Natural killer cell treated with Interleukin-12 subunit alpha and Interleukin-12 subunit beta and Interleukin-15 and Interleukin-18, amount 100 ng/mL, for 72 hours (primary cell): ENCODE measurements at places on chromosomes 1 and 21.
A peak's percentile ranks its signal among the peaks of the same experiment; 100 is the strongest.

DNA sequence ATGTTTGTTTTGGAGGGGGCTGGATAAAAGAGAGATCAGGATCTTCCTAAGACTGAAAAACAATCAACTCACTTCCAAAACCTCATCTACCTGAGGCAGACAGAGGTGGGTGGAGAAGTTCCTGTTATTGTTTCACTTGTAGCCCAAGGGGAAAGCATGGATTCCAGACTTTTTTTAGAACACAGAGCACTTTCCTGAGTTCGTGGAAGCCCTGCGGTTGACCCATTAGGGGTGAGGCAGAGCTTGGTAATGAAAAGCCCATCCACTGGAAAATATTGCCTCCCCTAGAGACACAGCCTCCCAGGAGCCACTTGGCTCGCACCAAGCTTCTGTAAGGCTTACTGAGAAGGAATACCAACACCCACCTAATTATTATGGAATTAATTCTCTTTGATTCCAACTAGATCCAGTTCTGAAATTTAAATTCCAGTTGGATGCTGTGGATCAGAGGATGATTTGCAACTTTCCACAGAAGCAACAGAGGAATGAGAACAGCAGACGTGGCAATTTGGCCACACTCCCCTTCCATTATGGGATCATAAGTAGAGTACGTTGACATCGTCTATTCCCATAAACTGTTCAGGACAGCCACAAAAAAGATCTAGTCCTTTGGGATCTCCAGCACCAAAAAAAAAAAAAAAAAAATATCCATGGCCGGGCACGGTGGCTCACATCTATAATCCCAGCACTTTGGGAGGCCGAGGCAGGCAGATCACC, 4.1 kb upstream of the PEF1 start:
- DNase-seq, result no peak
- H3K27ac ChIP-seq, result no peak overlapping the region
- peaks cover 28% of the 10 kb centered on the region for H3K4me1 ChIP-seq
- H3K27me3 ChIP-seq, result no peaks in the 10 kb centered on the region
- no peak overlapping the region for H3K4me3 ChIP-seq

GRCh38 chr1:52534928-52535764, 17.7 kb downstream of the TUT4 start:
- no peak overlapping the region for H3K4me3 ChIP-seq
- H3K4me1 ChIP-seq, result peaks cover 26% of the 10 kb centered on the region
- H3K36me3 ChIP-seq, result peaks cover 4% of the 10 kb centered on the region
- no peaks in the 10 kb centered on the region for H3K27me3 ChIP-seq
- H3K27ac ChIP-seq, result no peak overlapping the region
- no peak for DNase-seq

DNA sequence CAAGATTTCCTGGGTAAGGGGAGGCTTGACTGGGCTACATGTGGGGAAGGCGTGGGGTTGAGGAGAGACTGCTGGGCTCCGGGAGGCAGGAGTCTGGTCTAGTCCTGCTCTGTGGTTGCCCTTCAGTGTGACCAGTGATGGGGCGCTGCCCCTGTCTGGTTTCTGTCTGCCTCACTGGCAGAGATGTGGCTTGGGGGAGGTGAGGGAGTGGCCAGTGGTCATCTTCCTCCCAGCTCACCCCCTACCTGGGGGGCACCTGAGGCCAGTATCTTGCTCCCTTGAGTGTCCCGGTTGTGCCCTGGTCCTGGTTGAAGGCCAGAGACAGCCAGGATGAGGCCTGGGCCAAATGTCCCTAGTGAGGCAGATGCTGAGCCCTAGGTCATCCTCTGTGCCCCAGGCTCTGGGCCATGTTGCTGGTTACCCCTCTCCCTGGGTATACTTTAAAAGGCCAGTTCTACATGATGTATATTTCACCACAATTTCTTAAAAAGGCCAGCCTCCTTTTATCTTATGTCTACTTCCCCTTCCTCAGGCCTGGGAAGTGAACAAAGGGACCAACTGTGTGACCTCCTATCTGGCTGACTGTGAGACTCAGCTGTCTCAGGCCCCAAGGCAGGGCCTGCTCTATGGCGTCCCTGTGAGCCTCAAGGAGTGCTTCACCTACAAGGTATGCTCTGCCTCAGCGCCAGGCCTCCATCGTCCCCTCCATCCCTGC, 10.5 kb downstream of the FAAH start:
- H3K27me3 ChIP-seq, result no peaks in the 10 kb centered on the region
- no peak for DNase-seq
- H3K27ac ChIP-seq, result no peak overlapping the region
- peaks cover 8% of the 10 kb centered on the region for H3K4me1 ChIP-seq
- H3K4me3 ChIP-seq, result no peak overlapping the region

GRCh38 chr1:182684116-182684828, at the start of gene RGS8:
TSS of gene RGS8 (minus strand) at chr1:182684587. CDS start at chr1:182669649, 14,938 bp downstream.
- no peaks in the 10 kb centered on the region for H3K36me3 ChIP-seq
- H3K4me1 ChIP-seq, result peaks cover 24% of the 10 kb centered on the region
- DNase-seq, result no peak
- no peak within 1 kb of the TSS for H3K27ac ChIP-seq
- peaks cover 33% of the 10 kb centered on the region for H3K27me3 ChIP-seq
- H3K4me3 ChIP-seq, result no peak within 1 kb of the TSS

- no peak overlapping the region for H3K4me3 ChIP-seq
- DNase-seq, result no peak
- H3K27ac ChIP-seq, result no peak overlapping the region
- H3K4me1 ChIP-seq, result no peaks in the 10 kb centered on the region
- no peaks in the 10 kb centered on the region for H3K36me3 ChIP-seq
- peaks cover 22% of the 10 kb centered on the region for H3K27me3 ChIP-seq
Observed at GRCh38 chr1:55582084-55582483, 366.9 kb upstream of the USP24 start.

GRCh38 chr21:46392921-46393320, 65.8 kb upstream of the DIP2A start:
- H3K36me3 ChIP-seq, result no peaks in the 10 kb centered on the region
- DNase-seq, result no peak
- peak overlapping the region; percentile 51 for H3K27ac ChIP-seq
- no peaks in the 10 kb centered on the region for H3K27me3 ChIP-seq

DNA sequence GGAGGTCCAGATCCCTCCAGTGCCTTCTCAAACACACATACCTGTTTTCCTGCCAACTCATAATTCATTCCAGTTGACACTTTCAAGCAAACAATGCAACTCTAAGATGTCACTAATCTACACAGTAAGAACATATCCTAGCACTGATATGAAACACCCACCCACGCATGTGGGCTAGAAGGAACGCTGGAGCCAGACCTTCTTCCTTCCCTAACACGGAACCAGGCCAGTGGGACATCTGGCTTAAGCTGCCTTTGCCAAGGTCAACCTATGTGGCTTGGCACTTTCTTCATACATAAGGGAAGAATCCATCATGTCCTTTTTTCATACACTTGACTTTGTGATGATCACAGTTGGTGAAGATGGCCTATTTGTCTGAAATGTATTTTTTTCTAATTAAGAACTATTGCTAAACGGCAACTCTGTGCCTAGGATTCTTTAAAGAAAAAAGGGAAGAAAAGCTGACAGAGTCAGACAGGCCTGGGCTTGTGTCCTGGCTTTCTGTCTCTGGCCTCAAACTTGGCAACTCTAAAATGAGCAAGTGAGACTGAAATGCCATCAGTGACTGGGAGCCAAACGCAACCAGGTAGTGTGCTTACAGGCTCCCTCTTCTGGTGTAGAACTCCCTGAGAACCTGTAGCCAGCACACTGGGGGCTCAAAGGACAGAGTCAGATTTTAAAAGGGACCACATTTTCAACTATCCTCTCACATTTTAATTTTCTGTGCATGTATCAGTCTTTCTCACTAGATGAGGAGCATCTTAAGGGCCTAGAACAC, 92.6 kb upstream of the BEND5 start:
- no peak overlapping the region for H3K27ac ChIP-seq
- no peaks in the 10 kb centered on the region for H3K36me3 ChIP-seq
- no peak overlapping the region for H3K4me3 ChIP-seq
- H3K4me1 ChIP-seq, result no peaks in the 10 kb centered on the region

GRCh38 chr1:109573785-109574184, 25.4 kb downstream of the GNAI3 start:
- peaks cover 3% of the 10 kb centered on the region for H3K36me3 ChIP-seq
- H3K27ac ChIP-seq, result no peak overlapping the region
- DNase-seq, result no peak
- H3K4me3 ChIP-seq, result no peak overlapping the region
- H3K4me1 ChIP-seq, result peaks cover 14% of the 10 kb centered on the region

- H3K36me3 ChIP-seq, result no peaks in the 10 kb centered on the region
- H3K27me3 ChIP-seq, result peaks cover 37% of the 10 kb centered on the region
- no peak overlapping the region for H3K27ac ChIP-seq
Observed at GRCh38 chr1:179586107-179586823, 5.4 kb upstream of the TDRD5 start.

DNA sequence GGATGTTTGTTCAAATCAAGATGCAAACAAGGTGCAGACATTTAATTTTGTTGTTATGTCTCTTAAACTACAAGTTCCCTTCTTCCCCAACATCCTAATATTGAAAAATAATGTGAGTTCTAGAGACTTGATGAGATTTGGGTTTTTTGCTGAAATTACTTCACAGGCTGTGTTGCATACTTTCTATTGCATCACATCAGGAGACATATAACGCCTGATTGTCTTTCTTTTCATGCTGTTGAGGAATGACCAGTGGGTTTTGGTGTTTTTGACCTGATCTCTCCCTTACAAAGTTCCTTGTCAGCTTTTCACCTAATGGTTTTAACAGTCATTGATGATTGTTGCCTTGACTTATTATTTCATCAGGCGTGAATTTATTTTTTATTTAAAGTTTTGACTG, 83.4 kb downstream of the UROD start:
- no peak for DNase-seq
- H3K4me3 ChIP-seq, result no peak overlapping the region
- H3K4me1 ChIP-seq, result no peaks in the 10 kb centered on the region
- H3K27me3 ChIP-seq, result peaks cover 15% of the 10 kb centered on the region

DNA sequence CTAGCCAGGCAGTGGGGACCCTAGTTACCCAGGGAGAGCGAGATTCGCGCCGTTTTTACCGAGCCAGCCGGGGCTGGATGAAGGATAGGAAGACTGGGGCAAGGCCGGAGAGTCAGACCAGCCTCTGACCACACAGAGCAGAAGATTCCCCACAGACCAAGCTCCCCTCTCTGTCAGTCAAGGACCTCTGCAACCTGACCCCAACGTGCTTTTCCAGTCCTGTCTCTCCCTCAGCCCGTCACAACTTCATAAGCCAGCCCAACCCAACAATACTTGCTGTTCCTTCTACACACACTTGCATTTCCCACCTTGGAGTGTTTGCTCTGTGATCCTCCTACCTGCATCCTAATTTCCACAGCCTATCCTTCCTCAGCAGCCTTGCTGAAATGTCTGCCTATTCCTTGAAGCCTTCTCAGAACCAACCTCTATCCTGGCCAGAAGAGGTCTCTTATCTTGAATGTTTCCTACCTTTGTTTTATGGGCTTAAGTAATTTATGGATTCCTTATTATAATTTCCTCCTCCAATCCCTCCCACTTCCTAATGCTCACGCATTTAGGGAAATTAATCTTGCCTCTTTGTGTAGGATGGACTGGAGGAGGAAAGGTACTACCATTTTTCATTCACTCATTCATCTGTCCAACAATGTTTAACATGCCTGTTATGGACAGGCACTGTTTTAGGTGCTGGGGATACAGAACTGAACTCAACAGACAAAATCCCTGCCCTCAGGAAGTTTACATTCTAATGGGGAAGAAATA, at the start of gene GSTM3:
GSTM3 (minus strand) TSS at position 424 of the 759 bp plus-strand sequence. CDS start 751 bp downstream, outside the sequence.
- H3K4me1 ChIP-seq, result peaks cover 8% of the 10 kb centered on the region
- no peak for DNase-seq
- no peaks in the 10 kb centered on the region for H3K36me3 ChIP-seq
- H3K27ac ChIP-seq, result no peak within 1 kb of the TSS
- H3K4me3 ChIP-seq, result peak within 1 kb of the TSS; percentile 73

DNA sequence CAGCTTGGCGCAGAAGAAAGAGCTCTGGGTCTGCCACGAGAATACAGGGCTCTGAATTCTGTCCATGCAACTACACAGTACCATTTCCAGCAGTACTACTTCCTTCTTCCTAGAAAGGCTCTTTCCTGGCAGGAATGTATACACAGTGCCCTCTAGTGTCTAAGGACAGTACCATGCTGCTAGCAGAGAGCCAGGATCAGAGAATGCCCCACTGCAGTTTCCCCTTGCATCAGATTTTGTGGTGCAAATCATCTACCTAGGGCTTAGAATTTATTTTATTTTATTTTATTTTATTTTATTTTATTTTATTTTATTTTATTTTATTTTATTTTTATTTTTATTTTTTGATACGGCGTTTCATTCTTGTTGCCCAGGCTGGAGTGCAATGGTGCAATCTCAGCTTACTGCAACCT, 50.8 kb downstream of the PAX7 start:
- peaks cover 18% of the 10 kb centered on the region for H3K27me3 ChIP-seq
- no peak for DNase-seq
- H3K4me3 ChIP-seq, result no peak overlapping the region
- no peak overlapping the region for H3K27ac ChIP-seq

- no peaks in the 10 kb centered on the region for H3K36me3 ChIP-seq
- H3K4me3 ChIP-seq, result peak overlapping the region; percentile 39
- DNase-seq, result no peak
Observed at GRCh38 chr1:43566382-43567044, 35.8 kb downstream of the PTPRF start.

DNA sequence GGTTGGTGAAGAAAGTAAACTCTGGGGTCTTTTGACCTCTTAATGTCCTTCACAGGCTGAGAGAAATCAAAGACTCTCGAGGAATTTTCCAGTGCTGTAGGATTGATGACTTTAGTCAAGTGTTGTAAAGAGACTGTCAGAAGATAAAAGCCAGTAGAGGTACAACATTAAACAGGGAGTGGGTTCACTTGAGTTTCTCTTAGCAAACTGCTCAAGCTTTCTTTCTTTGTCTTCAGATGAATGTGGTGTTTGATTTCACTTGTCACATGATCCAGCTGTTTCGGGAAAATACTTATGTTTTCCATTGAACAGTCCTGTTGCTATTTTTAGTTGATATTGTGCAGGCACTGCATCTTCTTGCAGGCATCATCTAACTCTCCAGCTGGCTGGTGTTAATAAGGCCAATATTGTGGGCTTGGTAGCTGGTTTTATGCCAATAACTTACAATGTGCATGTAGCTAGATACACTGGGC, 45.6 kb downstream of the XCL2 start:
- no peak overlapping the region for H3K4me3 ChIP-seq
- H3K27ac ChIP-seq, result no peak overlapping the region
- H3K27me3 ChIP-seq, result no peaks in the 10 kb centered on the region

DNA sequence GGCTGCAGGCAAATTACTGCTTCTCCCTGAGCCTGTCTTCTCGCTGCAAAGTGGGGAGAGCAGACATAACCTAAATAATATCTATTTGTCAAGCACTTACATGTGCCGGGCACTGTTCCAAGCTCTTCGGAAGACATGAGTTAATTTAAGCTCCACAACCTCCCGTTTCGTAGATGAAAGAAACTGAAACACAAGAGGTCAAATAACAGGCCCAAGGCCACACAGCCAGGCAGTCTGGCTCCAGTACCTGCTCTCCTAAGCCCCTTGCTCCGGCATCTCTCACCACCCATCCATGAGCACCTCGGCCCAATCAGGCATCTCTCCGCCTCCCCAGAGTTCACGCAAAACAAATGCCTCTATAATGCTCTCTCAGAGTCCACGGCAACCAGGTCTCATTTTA, 65.4 kb downstream of the TAS1R2 start:
- no peak overlapping the region for H3K4me3 ChIP-seq
- DNase-seq, result no peak
- H3K27ac ChIP-seq, result no peak overlapping the region
- H3K27me3 ChIP-seq, result peaks cover 29% of the 10 kb centered on the region
